HFFc6 (cell line): ENCODE measurements at places on chromosomes 5 and 9.

DNA sequence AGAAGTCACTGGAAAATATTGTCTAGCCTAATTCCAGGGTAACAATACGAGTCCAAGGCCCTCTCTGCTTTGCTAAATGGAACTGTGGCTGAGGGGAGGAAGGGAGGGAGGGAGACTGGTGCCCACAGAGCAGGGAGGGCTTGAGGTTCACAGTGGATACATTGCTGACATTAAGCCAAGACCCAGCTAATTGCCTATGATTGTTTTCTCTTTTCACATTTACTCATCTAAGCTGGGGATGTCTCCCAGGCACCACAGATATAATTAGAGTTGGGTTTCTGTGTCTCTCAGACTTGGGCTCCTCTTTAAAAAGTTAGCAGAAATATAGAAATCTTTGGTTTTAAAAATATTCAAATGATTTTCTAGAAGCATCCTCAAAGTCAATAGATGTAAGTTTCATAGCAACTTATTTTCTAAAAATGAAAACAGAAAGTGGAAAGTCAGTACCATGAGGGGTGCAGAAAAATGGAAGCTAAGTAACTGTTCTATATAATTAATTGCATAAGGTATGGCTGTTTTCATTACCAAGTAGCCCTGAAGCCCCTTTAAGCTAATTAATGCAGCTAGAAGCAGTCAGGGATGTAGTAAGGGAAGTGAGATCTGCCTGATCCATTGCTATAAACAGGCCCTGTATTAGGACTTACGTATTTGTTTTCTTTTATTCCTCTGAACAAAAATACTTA is 259.8 kb downstream of the NDUFS4 start:
- DNase-seq = no peak

GRCh38 chr9:84315278-84315877 is 25.2 kb downstream of the SLC28A3 start:
- peak; percentile 32 for DNase-seq

- DNase-seq = peak; percentile 39
These were observed 76.0 kb upstream of the FSTL4 start for GRCh38 chr5:133688391-133688790.

DNA sequence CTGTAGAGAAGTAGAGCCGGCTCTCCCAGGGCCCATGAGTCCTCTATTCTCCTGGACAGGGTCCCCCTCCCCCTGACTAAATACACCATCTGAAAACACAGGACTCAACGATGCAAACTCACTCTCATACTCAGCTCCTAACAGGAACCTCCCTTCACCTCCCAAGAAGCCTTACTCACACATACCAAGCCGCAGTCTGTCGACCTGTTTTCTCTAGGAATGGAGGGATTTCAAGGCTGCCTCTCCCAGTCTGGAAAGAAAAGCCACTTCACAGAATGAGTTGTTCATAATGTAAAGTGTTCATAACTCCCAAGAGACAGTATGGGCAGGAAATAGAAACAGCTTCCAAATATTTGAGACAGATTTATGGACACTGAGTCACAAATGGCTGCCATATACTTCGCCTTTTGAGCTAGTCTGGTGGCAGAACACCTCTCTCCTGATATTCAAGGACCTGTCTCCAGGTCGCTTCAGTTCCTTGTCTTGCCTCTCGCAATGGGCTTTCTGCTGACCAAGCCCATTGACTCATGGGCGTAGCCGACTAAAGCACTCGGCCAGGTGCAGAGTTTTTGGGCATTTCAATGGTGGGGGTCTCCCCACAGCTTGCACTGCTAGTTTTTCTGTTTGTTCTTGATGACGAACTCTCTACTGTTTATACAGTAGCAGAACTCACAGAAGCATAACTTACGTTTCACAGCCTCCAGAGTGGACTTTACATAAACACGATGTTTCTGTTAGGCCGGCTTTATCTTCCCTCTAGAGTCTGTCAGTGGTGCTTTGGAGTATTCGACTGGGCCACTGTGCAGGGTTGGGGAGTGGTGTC is 25.0 kb upstream of the IL17B start:
- peak; percentile 79 for DNase-seq

DNA sequence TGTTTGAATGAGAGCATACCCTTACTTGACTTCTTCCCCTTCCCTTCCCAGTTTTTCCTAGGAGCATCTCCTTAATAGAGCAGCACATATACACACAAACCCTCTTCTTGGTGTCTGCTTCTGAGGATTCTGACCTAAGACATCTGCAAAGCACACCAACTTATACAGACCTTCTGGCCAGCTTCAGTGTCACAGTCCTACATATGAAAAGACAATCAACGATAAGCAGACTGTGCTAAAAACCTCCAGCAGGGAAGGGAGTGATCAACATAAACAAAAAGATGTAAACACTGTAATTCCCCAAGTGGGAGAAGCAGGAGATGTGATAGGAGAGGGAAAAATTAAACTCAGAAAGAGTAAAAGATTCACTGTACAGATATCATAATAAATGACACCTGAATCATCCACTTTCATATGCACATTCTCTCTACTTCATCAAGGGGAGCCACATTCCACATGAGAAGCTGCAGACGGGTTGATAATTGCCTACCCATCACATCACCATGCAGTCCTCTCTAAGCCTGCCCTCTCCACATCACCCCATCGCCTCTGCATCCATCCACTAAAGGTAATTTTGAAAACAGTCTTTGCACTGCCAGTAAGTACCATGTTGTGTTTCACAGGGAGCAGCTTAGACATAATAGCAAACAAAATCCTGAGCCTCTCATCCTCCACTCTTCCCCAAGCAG is 13.0 kb downstream of the APBA1 start:
- no peak for DNase-seq

DNA sequence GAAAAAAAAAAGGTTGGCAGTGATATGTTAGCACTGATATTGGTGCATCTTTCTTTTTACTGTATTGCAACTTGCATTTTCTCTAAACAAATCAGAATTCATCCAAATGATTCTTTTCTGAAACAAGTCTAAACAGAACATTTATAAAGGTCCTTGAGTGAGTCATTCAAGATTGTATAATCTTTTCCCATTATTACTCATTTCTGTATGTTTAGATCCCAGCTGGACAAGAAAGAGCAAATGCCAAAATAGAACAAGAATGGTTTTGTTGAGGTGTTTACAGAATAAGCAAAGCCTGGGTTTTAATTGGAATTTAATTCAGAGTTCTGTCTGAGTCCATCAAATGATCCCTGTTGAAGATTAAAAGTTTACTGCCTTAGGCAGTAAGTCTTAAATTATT is 112.3 kb downstream of the VCAN start:
- peak; percentile 5 for DNase-seq

GRCh38 chr5:143865426-143866025 is 53.6 kb downstream of the HMHB1 start:
- no peak for DNase-seq

DNA sequence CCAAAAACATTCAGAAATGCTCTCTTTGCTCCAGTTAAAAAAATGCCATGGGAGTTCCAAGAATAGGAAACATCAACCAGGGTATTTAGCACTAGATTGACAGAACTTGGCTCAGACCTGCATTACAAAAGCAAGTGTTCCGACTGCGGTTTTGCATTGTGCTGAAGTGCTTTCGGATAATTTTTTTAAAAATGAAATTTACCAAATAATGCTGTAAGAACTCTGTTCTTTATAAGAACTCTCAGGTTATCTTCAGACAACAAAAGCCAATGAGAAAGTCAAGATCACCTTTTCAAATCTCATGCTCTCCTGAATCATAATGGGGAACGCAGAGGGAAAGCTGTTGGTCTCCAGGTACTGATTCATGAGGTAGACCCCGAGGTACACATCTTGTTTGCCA is 483 bp upstream of the PLPP6 start:
- no peak for DNase-seq

DNA sequence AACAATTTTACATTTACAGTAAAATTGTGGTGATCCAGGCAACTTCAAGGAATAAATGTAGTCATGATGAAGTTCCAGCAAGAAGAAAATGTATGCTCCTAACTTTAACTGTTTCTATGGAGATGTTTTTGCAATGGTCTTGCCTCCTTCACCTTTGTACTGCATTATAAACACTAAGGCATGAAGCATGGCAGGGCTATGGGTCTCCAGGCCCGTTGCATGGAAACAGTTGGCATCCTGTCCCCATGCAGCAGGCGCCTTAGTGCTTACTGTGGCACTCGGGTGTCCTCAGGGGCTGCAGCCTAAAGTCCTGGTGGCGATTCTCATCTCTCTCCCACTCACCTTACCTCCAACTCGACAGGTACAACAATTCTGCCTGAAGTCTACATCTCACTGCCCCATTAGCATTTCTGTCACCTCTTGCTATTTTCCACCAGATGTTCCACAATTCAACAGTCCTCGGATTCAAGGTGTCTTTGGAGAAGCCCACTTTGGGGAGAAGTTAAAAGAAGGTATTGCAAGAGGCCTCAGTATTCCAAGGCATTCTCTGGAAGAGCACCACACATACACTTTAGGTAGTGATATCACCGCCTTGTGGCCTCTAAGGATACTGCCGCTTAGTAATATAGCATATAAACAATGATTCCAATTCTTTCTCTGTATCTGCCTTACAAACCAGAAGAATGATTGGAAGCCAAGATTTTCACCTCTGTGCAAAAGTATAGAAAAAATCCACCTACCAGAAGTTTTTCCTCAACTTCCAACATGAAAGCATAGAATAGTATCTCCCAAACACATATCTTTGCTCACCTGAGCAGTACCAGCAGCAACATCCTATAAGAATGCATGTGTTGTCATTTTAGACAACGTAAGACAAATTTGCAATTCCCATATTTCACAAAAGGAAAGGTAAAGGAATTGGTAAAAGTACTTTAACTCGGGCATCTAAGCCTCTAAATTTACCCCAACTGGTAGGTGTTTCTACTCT is 5.1 kb downstream of the LIFR start:
- DNase-seq = peak; percentile 40

DNA sequence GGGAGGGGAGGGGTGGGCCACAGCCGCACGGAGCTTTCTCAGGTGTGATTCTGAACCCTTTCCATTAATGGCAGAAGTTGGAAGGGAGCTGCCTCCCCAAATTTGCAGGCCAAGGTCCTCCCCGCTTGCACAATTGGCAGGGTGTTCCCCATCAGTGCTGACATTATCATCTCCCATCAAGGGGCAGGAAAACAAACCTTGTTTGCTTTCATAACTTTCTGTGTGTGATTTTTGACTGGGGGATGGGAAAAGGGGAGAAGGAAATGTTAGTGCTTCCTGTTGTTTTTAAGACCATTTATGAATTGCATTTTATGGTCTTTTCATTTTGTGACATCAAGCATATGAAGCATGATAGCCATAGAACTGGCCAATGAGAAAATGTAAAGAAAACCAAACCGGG is 242.2 kb downstream of the GOLPH3 start:
- no peak for DNase-seq

GRCh38 chr5:178214160-178214803 is 9.9 kb downstream of the HNRNPAB start:
- DNase-seq = no peak

GRCh38 chr9:82736701-82737100 is 326.2 kb downstream of the RASEF start:
- no peak for DNase-seq

- DNase-seq = peak; percentile 78
These were observed 7.8 kb upstream of the ANXA1 start for GRCh38 chr9:73143711-73144328.

- no peak for DNase-seq
These were observed 72.0 kb downstream of the RETREG1 start for GRCh38 chr5:16544607-16545374.

- DNase-seq = peak; percentile 34
These were observed 32.4 kb downstream of the MUSK start for GRCh38 chr9:110700953-110701352.

DNA sequence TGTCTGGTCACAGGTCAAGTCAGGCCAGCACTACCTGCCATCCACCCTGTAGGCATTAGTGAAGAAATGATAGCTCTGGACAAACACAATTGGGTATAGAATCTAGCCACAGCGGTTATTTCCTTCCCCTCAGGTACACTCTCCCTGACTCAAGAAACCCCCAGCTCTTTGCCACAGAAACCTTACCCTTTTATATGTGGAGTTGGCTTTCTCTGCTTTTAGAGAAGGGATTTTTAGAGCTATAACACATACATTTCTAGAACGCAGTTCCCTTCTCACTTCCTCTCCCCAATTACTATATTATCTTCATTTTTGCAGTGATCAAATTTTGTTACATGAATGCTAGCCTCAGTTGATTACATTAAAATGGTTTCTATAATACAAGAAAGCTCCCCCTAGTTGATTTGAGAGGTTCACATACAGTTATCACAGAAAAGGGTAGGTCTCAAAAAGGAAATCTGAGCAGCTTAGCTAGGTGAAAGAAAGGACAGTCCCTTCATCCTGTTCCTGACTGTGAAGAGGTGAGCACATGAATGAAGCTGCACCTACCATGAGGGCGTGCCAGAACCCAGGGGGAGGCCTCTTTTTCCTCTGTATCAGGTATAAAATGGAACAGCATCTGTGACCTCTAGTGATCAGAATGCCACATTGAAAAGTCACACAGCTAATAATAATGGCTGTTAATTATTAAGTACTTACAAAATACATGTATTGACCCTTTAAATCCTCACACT is 425.6 kb downstream of the KIAA0825 start:
- DNase-seq = no peak

DNA sequence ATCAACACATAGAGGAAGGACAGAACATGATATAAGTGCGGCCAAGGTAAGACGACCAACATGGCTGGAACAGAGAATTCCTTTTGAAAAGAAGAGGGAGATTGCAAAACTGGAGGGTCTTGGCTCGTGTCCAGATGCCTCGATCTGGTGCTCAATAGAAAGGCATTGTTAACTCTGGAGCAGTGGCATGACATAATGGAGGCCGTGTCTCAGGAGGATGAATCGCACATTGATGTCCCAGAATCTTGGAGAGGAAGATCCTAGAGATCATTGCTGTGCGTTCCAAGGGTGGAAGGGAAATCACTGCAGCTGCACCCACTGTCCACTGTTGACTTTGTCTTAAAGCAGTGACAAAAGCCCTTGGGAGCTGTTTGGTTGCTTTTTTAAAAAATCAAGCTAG is 30.9 kb downstream of the GRAMD2B start:
- DNase-seq = no peak

GRCh38 chr9:109248133-109248581 is 72.7 kb downstream of the EPB41L4B start:
- peak; percentile 4 for DNase-seq

- DNase-seq = peak; percentile 36
These were observed 41.9 kb downstream of the TEK start for GRCh38 chr9:27150746-27151406.

- no peak for DNase-seq
These were observed 139.0 kb upstream of the ITGA1 start for GRCh38 chr5:52648726-52649125.

DNA sequence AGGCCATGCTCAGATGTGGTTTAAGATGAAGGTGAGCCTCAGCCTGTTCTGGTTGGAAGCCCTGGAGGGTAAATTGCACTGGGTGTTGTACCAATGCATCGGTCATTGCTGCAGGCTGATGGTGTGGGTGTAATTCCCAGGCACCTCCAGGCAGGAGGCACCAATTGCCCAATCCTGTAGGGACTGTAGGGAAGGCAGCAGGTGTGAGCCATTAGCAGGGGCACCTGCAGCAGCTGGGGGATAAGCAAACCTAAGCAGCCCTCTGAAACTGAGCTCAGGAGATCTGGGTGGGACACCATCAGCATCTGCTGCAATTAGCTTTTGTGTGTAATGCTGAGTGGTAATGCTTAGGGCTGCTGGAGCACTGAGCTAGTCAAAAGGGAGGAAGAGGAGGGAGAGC is 190.1 kb upstream of the TBC1D2 start:
- DNase-seq = no peak

GRCh38 chr5:175056831-175057230 is 332.4 kb downstream of the MSX2 start:
- no peak for DNase-seq

- no peak for DNase-seq
These were observed 70.0 kb downstream of the RXRA start for GRCh38 chr9:134396258-134396742.
